Stimulated activated CD4-positive, alpha-beta T cell treated with anti-CD3 and anti-CD28 coated beads, Interleukin-4, amount 100 ng/mL, for 4 hours (primary cell): ENCODE measurements at places on chromosomes 4 and X.

- DNase-seq: no peak
Measured at GRCh38 chr4:85701861-85702321, 226.9 kb downstream of the ARHGAP24 start.

- DNase-seq: no peak
Measured at GRCh38 chr4:26299254-26299882, 21.4 kb upstream of the RBPJ start.

DNA sequence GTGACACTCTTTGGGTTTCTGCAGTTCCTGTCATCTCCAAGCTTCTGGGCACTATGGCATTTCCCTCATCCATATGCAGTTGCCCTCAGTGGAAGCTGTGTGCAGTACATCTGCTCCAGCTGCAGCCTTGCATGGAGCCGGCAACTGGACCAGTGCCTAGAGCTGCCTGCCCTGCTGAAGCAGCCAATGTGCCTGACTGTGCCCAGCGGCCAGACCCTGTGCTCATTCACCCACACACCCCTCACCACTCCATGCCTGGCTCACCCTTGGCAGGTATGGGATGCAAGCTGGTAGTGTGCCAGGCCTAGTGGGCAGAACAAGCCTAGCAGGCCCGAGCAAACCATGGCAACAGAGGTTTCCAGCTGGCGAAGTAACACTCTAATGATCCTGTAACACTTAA is 370.8 kb downstream of the FSTL5 start:
- DNase-seq: no peak

DNA sequence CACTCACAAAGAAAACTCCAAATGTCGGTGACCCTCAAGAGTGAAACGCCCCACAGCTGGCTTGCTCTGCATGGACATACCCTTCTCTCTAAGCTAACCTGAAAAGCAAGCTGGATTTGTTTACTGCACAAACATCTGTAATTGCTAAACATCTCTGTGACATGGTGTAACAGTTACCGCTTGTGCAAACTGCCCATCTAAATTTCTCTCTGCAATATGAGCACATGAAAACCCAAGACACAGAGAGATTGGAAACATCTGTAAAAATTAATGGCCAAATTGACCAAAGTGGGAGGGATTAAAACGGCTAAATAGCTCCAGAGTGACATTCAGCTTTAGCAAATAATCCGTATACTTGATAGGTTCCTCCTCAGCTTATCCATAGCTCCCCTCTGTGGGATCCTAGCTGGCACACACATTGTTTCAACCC is 155.0 kb upstream of the MAP3K15 start:
- DNase-seq: no peak

DNA sequence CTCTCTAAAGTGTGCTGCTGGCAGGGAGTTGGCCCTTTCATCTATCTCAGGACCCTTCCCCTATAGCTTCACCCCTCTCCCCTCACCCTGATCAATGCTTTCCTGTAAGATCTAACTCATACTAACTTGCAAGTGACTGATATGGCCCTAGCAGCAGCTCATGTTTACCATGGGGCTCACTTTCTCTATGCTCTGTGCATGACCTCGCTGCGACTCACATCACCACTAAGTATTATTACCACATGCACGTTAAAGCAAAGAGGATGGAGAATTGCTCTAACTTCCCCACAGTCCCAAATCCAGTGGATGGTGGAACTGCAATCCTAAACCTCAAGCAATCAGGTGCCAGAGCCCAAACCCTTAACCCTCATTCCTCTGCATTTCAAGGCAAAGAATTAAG is 626.6 kb downstream of the MID1IP1 start:
- DNase-seq: peak; percentile 20

DNA sequence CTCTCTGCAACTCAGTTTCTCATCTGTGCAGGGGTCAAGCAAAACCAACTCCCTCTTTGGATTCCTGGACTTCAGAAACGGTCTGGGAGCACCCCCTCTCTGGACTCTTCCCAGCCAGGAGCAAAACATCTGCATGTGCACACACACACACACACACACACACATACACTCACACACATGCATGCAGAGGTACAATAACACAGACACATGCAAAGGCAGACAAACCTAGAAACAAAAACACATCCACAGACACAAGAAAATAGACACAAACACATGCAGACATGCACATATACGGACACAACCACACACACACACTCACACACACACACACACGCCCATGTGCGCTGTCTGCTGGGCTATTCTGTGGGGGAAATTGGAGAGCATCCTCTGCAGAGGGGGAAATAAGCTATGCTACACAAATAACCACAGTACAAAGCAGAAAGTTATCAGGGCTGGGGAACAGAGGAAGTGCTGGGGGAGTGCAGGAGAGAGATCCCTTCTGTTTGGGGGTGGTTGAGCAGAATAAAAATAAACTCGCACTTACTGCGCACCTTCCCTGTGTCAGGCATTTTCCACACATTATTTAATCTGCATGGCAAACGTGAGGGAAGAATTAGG is 19.9 kb downstream of the IQSEC2 start:
- no peak for DNase-seq

- no peak for DNase-seq
Measured at GRCh38 chr4:53321151-53321983, 44.5 kb downstream of the SCFD2 start.

- no peak for DNase-seq
Measured at GRCh38 chr4:73687421-73687820, 52.9 kb upstream of the CXCL8 start.

GRCh38 chr4:11416071-11416766 is 12.5 kb downstream of the HS3ST1 start:
- DNase-seq: no peak

DNA sequence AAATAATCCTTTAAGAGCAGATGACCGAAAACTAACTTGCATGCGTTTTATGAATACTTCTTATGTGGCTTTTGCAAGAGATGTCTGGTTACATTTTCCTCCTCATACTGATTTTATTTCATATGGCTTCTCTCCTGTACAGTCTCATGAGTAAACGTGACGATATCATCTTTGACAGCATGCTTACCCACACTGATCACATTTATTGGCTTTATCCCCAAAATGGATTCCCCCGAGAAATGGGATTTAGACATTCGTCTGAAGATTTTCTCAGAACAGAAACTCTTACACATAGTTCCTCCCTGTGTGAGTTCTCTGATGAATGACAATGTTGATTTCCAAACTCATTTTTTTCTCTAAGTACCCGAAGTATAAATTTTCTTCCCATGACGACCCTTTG is 939.7 kb upstream of the LCORL start:
- DNase-seq: no peak

DNA sequence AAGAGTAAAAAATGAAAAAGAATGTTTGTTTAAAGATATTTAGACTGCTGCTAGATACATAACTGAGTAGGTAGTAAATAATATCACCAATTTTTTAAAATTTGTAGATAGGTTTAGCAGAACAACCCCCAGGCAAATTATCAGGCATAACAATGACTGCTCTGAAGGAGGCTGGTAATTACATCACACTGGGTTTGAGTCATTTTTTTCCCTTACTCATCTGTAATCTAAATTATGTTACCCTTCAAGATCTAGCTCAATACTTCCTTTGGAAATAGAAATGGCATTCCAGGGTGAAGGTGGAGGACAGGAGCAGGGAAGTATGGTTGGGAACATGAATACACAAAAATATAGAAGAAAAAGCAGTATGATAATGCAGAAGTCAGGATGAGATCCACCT is 431.6 kb upstream of the MAOA start:
- DNase-seq: no peak

- no peak for DNase-seq
Measured at GRCh38 chr4:52983563-52984303, 121.6 kb downstream of the RASL11B start.

- no peak for DNase-seq
Measured at GRCh38 chr4:821631-822030, 4.3 kb downstream of the CPLX1 start.

DNA sequence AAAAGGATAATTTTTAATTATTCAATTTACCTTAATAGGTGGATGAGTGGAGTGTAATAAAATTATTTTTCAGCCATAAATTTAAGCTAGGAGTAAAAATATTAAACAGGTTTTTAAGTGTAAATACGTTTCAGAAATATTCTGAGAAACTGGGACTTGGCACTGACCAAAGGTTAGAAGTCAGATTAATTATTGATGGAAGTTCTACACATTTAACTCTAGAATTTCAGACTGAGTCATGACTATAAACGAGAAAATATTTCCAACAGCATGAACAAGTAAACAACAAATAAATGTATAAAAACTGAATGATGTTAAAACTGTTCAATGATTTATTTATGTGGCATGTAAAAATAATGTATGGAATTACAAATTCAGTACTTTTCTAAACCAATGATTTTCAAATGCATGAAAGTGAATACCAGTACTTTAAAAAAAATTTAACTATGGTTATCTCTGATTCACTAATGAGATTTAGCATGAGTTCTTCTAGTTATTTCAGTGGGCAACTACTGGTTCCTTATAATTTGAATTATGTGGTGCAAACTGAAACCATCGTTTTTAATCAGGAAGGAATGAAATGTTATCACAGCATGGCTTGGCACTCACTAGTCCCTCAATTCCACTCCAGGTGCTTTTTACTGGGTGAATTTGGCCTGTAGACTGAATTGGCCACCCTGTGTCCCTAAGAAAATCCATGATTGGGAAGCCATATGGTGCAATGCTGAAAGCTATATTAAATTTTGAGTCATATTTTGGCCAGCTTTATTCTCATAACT is 244.2 kb downstream of the FSTL5 start:
- no peak for DNase-seq

DNA sequence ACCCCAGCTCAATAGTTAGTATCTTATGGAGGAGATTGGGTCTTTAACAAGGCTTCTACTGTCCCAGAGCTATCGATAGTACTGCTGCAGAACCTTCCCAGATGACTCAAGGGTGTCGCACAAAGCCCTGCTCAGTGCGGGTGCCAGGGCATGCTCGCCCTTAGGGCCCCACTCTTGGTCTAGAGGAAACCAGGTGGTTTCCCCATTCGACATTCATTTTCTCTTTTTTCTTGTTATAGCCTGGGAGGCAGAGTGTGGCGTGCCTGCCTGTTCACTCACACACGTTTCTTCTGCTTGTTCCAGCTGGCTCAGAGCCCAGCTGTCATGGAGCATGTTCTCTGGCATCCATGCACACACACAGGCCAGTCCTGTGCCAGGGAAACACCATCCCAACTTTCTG is 144.5 kb downstream of the SMIM20 start:
- peak; percentile 19 for DNase-seq

DNA sequence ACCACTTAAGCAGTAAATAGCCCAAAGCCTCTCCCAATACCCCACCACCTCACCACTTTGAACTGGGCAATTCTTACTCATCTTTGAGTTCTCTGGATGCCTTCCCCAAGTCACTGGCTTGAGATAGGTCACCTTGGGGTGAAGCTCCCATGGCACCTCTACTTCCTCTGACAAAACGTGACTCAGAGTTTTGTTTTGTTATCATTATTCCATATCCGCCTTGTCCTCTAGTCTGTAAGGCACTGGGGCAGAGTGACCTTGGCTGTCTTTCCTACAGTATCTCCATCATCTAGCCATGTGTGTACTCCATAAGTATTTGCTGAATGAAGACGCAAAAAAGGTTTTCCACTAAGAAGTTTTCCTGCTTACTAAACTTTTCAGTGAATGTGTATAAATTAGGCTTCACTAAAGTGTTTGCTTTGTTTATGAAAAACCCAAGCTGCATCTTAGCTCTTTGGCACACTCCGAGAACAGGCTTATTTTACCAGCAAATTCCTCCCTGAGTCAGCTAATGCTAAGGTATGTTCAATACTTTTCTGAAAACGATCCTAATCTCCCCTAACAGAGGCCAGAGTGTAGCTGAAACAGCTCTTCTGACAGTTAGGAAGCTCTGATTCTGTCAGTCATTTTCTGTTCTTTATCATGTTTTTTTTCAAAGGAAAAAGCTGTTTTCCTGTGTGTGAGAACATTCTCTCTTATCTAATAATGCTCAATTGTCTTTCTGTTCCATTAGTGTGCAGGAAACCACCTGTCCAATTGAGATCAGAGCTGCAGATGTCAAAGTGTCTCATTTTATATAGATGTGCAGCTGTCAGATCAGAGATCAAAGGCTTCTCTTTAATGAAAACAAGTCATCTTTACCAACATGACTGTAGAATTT is 30.2 kb upstream of the TSPAN5 start:
- peak; percentile 13 for DNase-seq

GRCh38 chr4:26106776-26107175 is 192.8 kb downstream of the SMIM20 start:
- DNase-seq: no peak

GRCh38 chr4:7310451-7310850 is 118.1 kb downstream of the SORCS2 start:
- DNase-seq: no peak

- no peak for DNase-seq
Measured at GRCh38 chr4:168536448-168536847, 39.6 kb downstream of the PALLD start.

GRCh38 chr4:108168671-108169523 is at the start of gene LEF1:
Gene LEF1, minus strand, starts transcription at chr4:108168932. Its CDS starts 1,165 bp downstream, at chr4:108167767.
- peak; percentile 71 for DNase-seq

- DNase-seq: no peak
Measured at GRCh38 chrX:40272141-40272540, 174.4 kb upstream of the BCOR start.

GRCh38 chr4:126395664-126396063 is 1080.9 kb downstream of the FAT4 start:
- DNase-seq: no peak

- DNase-seq: no peak
Measured at GRCh38 chr4:2332201-2332975, 70.5 kb upstream of the MXD4 start.

- no peak for DNase-seq
Measured at GRCh38 chr4:77910676-77911075, 48.0 kb downstream of the MRPL1 start.

DNA sequence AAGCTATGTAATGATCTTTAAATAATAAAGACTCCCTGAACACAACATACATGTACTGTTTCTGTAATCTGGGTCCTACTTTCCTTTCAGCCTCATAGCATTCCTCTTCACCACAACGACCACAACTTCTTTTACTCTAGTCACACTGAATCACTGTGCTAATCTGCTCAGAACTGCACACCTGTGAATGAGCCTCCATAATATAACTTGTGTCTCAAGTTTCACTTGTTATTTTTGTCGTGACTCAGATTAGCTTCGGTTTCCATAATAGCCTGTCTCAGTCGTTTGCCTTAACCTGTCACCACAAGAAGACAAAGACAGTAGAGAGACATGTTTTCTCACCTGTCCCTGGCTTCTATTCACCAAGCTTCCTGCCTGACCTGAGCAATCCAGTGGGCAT is 61.8 kb downstream of the MAGED1 start:
- DNase-seq: no peak

- no peak for DNase-seq
Measured at GRCh38 chrX:45986971-45987370, 558.2 kb downstream of the ZNF674 start.

DNA sequence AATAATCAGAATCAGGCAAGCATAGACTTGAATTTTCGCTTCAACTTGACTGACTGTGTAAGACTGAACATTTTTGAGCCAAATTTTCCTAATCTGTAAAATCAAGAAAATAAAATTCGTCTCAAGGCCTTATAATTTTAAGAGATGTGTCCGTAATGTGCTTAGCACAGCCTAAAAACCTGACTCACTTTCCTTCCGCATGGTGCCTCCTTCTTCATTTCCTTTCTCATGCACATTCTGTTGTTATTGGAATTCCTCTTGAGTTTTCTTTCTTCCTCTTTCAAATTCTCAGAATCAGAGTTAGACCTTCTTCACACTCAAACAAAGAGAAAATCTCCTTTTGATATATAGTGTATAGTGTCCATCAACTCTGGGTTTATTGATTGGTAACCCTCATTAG is 208.9 kb upstream of the SLIT2 start:
- no peak for DNase-seq
